ENCODE measurements at places on chromosomes 7 and 10.
A peak's percentile ranks its signal among the peaks of the same experiment; 100 is the strongest.

GRCh38 chr10:46040004-46040403 lies 6.1 kb downstream of the MSMB start:
- DNase-seq, result no peak

DNA sequence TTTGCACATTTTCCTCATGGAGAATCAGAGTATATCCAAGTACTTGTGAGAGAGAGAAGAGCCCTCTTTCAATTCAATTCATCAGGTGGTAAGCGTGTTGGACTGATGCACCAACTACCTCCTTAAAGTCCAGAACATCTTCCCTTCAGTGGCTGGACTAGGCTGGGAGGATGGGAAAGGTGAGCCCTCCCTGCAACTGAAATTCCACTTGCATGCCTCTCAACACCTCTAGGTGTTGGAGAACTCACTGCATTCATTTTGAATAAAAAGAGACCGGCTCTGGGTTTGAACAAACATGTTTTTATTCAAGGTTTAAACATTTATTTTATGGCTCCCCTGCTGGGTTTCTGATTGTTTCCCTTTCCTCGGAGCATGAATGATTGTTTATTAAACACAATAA lies 573.5 kb downstream of the CCSER2 start:
- DNase-seq, result no peak

DNA sequence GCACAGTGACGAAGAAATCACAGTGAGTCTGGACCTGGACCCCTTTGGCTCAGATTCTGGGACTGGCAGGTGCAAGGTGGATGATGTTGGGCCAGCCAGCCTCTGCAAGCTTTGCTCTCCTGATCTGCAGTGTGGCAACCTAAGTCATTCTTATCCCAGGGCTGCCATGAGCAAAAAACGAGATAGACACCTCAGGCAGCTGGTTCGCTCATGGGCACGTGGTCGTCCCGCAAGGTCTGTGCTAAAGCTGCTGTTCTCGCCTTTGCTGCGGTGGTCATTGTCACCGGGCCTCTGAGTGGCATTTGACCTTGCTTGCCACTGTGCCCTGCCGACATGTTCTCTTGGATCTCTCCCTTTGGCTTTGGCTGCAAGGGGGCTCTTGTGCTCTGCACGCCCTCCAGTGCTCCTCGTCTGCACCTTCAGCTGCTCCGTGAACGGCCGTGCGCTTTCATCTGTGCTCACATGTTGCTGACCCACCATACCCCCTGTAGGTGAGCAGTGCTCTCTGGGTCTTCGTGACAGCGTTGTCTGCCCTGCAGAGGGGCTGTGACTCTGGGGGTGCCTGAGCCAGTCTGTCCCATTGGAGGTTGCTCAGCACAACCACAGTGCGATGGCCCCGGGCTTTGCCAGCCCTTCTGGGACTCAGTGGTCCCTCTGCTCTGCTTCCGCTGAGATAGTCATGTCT lies 317.0 kb downstream of the GLRX3 start:
- DNase-seq, result no peak

GRCh38 chr10:59557642-59558041 lies 152.0 kb downstream of the SLC16A9 start:
- no peak for DNase-seq

GRCh38 chr7:151367284-151367683 lies 25.7 kb downstream of the NUB1 start:
- no peak for DNase-seq

DNA sequence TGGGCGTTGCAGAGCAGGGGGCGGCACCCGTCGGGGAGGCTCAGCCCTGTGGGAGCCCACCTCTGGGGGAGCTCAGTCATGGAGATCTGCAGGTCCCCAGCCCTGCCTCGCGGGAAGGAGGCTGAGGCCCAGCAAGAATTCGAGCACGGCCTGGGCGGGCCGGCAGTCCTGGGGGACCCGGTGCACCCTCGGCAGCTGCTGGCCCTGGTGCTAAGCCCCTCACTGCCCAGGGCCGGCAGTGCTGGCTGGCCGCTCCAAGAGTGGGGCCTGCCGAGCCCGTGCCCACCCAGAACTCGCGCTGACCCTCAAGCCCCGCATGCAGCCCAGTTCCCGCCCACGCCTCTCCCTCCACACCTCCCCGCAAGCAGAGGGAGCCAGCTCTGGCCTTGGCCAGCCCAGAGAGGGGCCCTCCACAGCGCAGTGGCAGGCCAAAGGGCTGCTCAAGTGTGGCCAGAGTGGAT lies 76.2 kb downstream of the TMEM26 start:
- no peak for DNase-seq

DNA sequence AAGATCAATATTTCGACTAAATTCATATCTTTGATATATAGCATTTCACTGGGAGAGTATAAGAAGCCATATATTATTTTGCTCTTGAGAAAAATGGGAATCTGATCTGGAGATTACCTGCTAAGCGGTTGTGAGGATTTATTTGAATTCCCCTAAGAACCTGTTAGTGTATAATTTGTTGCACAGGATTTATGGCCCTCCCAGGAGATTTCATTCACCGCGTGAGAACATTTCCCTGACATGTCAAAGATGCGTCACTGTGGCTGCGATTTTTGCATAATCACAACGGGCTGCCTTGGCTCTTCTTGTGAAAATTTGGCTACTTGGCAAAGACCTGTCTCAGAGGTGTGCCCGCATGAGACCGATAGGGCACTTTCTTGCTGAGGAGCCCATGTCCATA lies 184.7 kb upstream of the PFKP start:
- no peak for DNase-seq

DNA sequence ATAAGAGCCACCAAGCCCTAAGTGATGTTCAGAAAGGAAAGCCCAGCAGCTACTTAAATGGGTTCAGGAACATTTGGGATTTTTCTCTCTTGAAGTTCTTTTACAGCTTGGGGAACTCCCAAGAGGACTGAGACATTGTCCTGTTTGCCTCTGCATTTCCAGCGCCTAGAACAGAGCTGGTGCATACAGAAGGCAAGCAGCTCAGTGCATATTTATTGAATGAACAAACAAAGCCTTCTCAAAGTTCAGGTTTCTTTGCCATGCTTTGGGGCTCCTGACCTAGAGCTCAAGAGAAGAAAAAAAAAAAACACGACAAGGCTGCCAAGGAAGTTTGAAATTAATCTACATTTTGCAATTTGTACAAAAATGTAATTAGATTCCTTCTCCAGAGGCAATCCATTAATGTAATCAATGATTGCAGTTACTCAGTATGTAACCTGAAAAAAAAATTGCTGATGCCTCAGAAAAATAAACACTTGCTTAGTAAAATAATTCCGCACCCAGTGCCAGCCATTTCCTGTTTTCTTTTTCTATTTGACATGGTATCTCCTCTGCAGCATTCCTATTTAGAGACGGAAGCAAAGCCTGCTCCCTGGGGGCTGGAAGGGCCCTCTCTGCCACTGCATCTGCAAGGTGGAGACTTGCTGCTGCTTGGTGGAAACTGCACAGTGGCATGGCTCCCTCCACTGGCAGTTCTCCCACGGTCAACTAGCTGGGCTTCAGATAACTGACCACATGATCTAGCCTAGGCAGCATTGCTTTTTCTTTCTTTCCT lies 157.3 kb downstream of the TMEM178B start:
- peak; percentile 30 for DNase-seq

DNA sequence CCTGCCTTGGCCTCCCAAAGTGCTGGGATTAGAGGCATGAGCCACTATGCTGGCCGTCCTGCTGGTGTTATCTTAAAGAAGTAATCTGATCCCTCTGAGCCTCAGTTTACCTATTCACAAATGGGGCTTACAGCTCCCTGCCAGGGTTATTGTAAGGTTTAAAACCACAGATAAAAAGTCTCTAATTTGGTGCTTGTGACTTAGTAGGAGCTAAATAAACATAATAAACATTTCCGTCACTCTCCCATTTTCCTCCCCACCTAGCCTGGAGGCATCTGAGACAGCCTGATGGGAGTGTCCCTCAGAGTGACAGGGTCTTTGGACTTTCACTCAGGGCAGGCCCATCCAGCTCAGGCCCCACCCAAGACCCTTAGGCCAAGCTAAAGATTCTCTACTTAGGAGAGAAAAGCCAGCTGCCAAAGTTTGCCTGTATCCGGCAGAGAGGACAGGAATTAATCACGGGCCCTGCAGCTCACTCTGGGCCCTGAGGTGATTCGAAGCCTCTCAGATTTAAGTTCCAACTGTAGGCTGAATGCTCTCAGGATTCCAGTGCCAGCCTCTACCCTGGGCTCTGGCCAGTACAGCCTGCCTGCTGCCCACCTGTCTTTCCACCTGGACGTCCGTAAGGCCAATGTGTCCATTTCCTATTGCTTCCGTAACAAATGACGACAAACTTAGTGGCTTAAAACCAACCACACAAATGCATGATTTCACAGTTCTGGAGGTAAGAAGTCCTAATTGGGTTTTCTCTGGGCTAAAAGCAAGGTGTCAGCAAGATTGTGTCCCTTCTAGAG lies 21.8 kb upstream of the DUSP5 start:
- no peak for DNase-seq

- DNase-seq, result no peak
Measured at GRCh38 chr7:29486191-29486700, 77.4 kb upstream of the PRR15 start.

All from K562 (cell line).